ENCODE measurements at places on chromosomes 11 and 22.

DNA sequence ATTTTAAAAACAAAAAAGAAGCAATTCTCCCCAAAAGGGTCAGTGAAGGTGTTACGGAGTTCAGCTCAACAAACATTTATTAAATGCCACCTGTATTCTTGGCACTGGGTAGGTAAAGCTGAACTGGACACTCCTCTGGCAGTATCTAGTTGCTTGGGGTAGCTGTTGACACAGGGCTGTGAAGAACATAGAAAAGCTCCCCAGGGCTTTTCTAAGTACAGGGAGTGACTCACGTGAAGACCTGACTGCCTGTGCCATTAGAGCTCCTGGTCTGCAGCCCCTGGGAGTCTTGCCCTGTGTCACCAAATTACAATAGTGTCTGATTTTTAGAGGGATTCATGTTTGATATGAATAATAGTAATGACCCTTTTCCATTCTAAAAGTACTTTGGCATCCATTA, 43.6 kb downstream of the COA4 start:
- DNase-seq, result no peak

- DNase-seq, result no peak
These were observed 70.5 kb downstream of the DKK3 start for GRCh38 chr11:11937957-11938356.

- no peak for DNase-seq
These were observed 90.1 kb downstream of the STK33 start for GRCh38 chr11:8503910-8504364.

GRCh38 chr11:107830915-107831540, 27.6 kb downstream of the SLC35F2 start:
- DNase-seq, result no peak

GRCh38 chr11:88404932-88405710, 67.6 kb upstream of the CTSC start:
- no peak for DNase-seq

- no peak for DNase-seq
These were observed 229.7 kb downstream of the CEP164 start for GRCh38 chr11:117557361-117557760.

GRCh38 chr22:20998411-20999336, 3.2 kb downstream of the THAP7 start:
- no peak for DNase-seq

DNA sequence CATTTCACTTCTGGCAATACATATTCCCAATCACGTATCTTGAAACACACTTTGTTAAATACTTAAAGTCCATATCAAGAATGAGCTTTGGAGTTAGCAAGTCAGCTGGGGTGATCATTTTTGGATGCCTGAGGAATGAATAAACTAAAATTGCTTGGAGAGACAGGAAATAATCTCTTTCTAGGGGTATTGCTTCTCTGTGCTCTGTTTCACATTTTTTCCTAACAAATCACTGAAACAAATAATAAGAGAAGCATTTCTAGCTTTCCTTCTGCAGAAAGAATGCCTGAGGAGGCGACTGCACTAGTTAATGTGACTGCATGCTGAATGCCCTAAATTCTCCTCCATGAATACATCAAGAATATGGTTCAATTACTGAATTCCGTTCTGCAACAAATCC, 541.4 kb upstream of the CCDC90B start:
- no peak for DNase-seq

DNA sequence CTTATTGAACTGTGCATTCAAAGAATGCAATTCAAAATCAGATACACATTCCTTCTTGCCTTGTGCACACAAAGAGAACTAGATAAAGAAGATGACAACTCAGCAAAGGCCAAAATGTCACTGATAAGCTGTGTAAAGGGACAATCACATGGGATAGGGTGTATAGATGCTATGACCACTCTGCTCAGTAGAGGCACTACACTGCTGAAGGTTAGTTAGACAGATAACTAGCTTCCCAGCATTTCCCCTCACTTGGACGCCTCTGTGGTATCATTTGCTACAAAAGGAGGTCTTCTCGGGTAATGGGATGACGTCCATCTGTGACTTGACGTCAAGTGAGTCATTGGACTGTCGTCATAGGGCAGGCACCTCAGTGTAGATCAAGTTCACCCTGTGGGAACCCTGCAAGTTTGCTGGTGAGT, 424.9 kb upstream of the CCDC90B start:
- DNase-seq, result no peak

DNA sequence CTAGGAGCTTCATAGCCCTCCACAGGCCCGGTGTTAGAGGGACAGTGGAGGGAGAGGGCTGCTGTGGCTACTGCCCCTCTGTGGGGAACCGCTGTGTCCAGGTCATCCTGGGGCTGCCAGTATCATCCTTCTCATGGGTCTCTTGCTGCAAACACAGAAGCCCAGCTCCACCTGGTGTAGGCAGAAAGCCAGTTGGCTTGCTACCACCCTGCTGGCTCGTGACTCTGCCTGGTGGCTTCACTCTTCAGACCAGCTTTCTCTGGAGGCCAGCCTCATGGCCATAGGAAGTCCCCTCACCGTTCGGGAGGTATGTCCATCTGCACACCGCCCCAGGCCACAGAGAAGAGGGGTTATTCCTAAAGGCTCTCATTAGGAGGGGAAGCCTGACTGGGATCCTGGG, 19.4 kb upstream of the SUSD2 start:
- DNase-seq, result no peak

GRCh38 chr22:37285937-37286336, 3.6 kb downstream of the CYTH4 start:
- DNase-seq, result no peak

DNA sequence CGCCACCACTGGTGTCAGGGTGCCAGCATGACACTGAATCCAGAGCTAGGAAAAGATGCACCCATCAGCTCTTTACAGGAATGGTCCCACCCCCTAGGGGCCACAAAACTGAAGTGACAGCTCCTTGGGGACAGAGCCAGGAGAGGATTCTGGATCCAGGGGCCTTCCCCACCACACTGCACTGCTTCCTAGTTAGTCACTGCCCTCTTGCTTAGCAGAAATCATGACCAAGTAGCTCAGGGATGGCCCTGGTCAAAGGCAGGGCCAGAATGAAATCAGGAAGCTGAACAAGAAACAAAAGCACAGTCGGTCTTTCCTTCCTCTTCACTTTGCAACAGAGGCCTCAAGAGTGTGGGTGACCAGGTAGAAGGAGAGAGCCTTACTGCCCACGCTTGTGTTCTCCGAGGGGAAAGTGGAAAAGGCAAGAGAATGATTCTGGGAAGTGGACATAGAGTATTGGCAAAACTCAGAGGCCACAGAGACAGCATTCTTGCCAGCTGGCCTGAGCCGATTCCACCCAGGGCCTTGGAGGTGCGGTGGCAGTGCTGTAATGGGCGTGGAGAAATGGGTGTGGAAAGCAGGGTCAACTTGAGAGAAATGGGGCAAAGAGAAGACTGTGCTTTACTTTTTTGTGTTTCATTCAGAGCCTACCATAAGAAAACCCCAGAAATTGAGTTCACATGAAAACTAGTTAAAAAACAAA, 39.8 kb downstream of the KCNJ1 start:
- no peak for DNase-seq

Measured in activated T-helper 2 cell treated with anti-CD3 and anti-CD28 coated beads, Interferon-gamma antibody, Interleukin-2, Interleukin-4, amounts not matched to agents 10 μg/mL and 5 μg/mL and 100 μg/mL, durations not matched to agents 14 hours and 24 hours and 36 hours (primary cell).